Activated T-helper 1 cell treated with Interleukin-2 at 50 U/mL for 16 hours (primary cell): ENCODE measurements at places on chromosomes 2 and 18.

DNA sequence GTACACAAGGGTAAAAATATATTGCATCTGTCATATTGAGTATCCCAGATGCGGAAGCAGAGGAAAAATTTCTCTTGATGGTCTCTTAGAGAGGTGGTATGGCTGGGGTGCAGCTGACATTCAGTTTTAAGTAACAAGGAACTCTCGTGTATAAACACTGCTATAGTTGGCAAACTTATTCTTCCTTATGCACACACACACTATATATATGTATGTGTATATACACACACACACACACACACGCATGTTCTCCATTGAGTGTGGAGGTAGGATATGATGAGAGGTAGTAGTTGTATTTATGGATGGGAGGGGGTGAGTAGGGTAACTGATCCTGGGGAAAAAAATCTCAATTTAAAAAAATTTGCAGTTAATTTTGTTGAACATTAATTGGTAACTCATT, 10.6 kb downstream of the PHLPP1 start:
- no peak for DNase-seq

DNA sequence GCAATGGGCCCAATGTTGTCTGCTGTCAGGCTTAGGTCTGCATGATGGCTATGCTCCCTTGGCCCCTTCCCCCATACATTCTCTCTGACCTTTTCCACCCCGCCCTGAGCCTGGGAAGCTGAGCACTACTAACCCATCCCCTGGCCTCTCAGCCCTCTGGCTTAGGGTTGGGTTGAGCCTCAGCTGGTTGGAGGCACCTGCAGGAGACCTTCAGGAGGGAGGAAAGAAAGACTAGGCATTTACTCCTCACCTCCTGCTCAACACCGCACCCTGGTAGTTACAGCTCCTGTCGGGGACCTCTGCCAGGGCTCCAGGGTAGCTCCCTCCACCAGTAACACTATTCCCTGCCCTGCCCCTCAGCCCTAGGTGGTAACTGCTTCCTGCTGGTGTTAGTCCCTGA, 80.5 kb downstream of the GALNT14 start:
- no peak for DNase-seq

GRCh38 chr2:61620244-61621159, 82.3 kb upstream of the XPO1 start:
- DNase-seq = no peak

DNA sequence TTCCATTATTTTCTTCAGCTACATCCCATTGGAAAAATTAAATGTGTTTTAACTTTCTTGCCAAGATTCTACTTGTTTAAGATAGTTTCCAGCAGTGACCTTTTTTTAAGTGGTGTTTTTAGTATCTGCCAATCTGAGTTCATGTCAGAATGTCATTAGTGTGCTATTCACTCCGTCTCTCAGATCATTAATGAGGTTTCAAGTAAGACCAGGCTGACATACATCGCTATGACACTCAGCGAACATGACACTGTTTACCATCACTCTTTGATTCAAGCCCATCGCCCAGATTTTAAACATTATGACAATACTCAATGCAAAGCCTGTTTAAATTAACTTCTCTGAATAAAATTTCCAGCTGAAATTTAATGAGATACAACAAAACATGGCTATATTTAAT, 272.0 kb upstream of the KYNU start:
- no peak for DNase-seq

DNA sequence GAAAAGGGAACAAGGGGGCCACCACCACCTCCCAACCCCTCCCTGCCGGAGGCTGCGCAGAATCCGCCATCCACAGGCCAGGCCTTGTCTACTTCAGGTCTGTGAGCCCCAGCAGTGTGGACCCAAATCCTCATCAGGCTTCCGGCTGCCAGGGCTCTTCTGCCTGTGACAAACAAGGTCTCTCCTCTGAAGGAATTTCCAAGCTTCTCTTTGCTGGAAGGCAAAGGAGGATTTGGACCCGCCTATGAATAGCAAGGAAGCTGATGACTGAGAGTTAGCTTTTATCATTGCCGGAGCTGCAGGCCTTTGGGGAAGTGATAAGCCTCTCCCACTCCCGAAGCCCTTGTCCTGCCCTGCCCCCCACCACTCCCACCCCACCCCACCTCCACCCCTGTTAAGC, 93.7 kb upstream of the SH3BP4 start:
- no peak for DNase-seq

DNA sequence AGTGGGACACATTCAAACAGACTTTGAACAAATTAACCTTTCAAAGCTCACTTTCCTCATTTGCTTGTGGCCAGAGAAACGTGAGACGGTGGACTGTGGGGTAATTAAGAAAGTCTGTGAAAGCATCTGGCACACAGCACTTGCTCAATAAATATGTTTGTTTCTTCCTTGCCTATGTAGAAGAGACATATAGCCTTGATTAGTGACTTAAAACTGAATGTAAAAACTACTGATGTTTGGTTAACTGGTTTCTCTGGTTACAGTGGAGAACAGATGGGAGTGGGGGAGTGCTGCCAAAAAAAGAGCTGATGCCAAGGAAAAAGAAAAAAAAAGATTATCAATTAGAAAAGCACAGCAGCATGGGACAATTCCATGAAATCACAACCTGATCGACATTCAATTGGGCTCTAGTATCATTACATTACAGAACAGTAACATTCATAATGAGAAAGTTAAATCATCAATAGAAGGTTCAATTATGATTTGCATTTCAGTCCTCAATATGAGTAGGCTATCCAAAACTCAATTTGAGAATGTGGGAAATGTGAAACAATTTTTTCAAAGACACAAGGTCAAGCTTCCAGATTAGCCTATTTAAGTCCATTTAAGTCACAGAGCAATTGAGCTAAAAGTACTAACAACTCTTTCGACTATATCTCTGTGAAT, 14.7 kb downstream of the CUL3 start:
- no peak for DNase-seq

DNA sequence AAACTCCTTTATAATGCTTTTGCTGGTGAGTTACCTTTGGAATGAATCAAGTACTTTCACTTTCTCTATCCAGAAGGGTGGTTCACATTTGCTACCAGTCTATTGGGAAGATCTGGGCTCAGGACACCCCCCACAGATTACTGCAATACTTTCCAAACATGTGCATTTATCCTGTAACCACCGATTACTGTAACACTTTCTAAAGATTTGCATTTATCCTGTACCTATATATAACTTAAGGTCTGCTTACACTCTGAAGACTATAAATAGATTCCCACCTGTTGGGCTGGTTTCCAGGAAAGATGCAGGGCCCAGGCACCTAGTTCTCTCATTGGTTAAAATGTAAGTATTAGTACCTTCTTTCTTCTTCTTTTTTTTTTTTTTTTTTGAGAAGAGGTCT, 113.0 kb upstream of the NEDD4L start:
- no peak for DNase-seq

DNA sequence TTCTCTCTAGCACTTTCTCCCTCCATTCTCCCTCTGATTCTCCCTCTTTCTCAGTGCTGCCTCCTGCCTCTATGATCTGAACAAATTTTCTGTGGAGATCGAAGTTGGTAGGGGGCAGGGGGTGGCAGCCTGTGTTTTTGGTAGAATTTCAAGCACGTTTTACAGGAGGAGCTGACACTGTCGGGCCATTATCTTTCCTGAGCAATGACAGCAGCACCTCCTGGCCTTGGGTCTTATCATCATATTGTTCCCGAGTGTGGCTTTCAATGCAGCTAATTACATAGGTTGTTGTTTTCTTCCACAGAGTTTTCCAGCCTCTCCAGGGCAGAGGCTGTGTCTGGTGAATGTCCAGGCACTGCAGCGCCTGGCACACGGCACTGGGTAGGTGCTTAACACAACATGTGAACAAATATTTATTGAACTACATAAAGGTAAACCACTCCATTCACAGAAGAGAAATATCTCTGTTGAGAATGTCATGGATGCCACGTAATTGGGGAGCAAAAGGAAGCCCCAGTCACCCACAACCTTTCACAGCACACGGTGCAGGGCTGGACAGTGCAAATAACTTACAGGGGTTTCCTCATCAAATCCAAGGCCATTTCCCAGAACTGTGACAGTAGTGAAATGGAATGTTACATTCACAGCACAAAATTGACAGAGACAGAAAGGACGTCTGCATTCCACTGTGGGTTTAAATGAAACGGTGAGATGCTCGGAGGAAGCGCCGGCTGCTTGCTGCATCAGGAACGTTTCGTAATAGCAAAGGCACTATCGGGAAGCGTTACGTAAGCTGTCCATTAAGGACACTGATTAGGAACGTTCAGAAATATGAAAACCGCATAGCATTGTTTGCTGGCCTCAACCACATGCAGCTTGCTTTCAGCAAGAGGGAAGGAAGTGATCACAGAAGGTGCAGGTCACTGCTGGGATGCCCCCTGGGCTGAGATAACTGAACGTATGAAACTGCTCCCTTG, 6.5 kb upstream of the KCNG2 start:
- DNase-seq = no peak

DNA sequence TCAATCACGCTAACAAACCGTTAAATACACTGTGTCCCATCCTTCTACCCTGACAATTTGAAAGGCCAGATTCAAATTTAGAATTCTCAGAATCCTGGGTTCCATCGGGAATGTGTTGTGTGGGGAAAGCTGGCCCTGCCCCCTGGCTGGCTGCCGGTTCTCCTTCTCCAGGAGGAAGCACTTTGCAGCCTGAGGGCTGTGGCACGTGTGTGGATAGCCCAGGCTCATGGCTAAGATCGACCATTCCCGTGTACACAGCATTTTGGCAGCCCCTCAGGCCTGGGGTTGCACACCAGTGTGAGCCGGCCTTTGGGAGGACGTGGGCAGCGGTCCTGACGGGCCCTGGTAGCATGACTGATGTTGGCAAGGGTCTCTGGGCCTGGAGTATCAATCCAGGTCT, 51.0 kb upstream of the ROCK2 start:
- no peak for DNase-seq

DNA sequence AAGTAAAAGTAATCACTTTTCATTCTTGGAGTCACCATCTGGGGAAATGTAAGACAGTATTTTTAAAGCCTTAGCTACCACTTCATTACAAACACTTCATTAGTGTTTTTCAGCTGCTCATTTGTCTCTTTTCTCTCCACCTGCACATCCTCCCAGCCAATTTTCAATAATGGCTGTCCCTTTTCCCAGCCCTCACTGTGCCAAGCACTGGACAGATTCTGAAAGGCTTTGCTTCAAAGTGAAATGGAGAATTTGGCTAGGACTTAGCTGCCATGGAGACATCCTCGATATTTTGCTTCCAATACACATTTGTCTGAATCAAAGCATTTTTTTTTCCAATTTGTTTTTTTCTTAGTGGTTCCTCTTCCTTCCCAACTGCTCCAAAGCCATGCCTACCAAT, 272.4 kb upstream of the NRXN1 start:
- no peak for DNase-seq

DNA sequence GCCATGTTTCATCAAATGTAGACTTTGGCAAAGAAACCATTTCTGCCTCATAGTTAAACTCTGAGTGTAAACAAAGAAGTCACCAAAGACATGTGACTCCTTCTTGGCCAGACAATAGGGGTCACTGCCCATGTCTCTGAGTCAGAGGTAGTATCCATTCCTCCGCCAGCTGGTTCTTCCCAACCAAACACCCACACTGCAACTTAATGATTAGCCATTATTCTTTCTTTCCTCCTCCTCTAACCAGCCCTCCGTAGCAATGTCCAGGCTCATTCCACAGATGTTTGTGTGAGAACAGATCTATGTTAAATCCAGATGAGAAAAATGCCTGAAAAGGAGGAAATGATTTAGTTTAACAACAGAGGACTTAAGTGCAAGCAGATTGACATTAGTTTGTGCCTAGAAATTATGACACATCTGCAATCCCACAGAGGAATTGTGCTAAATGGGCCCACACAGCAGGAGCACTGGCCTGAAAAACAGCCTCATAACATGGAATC, 127.9 kb upstream of the SH3BP4 start:
- no peak for DNase-seq

DNA sequence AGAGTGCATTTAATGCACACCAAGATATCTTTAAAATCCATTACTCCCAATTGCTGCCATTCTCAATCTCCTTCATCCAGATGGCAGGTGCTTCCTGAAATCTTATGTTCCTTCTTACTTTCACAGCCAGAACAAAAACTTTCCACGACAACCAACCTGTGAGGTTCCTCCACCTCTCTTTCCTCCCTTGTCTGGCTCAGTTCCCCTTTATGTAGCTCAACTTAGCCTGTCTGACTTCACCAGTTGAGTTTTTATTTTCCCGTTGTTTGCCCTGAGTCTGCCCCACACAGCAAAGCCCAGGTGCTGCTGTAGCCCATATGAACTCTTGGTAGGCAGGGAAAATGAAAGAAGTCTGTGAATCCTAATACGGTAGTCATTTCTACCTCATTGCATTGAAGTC, 112.5 kb downstream of the MREG start:
- DNase-seq = no peak

DNA sequence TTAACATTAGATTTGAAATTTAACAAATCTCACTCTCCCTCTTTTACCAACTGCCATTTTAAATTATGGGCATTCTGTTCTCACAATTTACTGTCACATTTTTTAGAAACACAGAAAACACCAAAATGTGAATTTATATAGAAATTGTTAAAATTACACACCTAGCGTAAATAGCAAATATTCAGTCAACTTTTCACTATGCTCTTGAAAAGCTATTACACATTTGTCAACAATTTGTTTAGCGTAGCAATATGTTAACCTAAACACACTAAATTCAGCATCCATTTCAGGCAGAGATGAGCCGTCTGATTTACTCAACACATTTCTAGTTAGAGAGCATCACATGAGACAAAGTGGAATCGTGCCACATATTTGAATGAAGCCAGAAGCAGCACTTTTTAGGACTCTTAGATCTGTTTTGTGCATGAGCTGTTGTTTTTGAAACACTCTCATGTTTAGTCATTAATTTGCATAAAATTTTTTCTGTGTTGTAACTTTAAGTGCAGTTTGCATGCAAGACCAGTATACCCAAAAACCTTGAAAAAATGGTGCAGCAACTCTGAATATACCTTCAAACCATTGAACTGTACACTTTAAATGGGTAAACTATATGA, 8.2 kb downstream of the TTC32 start:
- no peak for DNase-seq

DNA sequence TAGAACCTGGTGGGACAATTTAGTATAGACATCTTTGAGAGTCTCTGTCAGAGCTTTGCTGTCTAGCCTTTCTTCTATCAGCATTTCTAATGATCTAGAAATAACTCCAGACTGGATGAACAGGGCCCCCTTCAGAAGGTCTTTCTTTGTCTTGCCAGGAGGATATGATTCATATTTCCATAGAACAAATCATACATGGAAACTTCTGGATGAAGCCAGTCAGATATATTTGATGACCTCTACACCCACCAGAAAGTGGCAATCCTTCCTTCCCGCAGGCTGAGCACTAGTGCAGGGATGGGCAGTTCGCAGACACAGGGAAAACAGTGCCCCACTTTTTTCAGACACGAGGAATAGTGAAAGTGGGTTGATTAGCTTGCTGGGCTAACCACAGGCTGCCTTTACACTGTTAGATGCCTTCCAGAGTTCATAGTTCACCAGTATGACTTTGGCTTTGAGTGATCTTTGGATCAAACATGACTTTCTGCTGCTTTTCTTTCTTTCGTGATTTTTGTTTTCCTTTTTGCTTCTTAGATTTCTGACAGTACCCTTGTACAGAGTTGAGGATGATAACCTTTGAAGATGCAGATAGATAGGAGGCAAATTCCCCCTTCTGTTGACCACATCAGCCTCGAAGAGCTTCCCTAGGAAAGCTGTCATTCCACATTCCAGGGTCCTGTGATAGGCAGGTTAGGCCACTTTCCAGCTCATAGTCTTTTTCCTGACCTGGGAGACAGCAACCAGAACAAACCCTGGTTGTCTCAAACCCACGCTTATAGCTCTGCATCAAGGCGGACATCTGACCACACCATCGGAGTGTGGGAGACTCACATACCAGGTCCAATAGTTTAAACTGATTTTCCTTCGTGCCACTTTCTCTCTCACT, 237.0 kb downstream of the ZNF407 start:
- DNase-seq = no peak
